ENCODE measurements at places on chromosomes 16 and 17.

GRCh38 chr17:83101805-83102480 lies 22.5 kb downstream of the METRNL start:
- DNase-seq = no peak

DNA sequence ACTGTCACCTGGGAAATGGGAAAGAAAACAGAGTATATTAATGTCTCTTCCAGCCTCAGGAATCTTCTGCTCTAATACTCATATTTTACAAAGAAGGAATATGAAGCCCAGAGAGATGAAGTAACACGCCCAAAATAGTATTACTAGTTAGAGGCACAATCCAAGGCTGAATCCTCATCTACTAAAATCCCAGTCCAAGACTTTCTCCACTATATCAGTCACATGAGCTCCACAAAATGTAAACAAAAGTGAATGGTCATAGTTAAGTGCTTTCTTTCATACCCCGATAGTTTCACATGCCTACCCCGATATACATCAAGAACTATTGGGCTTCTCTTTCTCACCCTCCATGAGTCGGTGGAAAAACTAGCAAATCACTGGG lies 965 bp downstream of the INTS2 start:
- DNase-seq = no peak

DNA sequence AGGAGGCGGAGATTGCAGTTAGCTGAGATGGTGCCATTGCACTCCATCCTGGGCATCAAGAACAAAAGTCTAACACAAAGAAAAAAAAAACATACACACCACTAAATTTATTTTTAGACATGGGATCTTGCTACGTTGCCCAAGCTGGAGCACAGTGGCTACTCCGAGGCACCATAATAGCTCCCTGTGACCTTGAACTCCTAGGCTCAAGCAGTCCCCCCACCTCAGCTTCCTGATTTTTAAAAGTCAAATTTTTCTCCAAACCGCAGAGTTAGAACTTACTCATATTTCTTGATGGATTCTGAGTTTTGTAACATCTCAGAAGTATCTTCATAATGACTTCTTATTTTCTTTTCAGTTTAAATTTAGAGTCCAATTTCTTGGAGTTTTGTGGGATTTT lies 3.4 kb downstream of the CMTM4 start:
- DNase-seq = no peak

- no peak for DNase-seq
Observed at GRCh38 chr16:57588831-57589230, 39.6 kb upstream of the ADGRG1 start.

GRCh38 chr16:51051671-51052070 lies 99.4 kb downstream of the SALL1 start:
- no peak for DNase-seq

DNA sequence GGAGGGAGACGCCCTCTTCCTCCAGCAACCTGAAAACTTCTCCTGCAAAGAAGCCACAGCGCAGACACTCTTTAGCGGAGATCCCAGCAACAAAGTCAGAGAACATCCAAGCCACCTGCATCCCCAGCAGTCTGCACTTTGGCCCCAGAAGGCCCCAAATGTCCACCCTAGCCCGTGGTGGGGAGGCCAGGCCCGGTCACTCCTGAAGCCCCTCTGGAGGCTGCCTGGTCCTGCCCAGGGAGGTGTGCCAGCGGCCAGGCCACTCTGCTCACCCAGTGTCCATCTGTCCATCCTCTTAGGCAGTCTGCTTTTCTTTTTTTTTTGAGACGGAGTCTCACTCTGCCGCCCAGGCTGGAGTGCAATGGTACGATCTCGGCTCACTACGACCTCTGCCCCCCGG lies 5.4 kb downstream of the HAGHL start:
- DNase-seq = no peak

- no peak for DNase-seq
Observed at GRCh38 chr16:20833086-20833485, 26.8 kb downstream of the REXO5 start.

- DNase-seq = no peak
Observed at GRCh38 chr17:82828875-82829487, 10.8 kb downstream of the ZNF750 start.

GRCh38 chr17:79699386-79700036 lies 31.2 kb upstream of the ENPP7 start:
- DNase-seq = no peak

DNA sequence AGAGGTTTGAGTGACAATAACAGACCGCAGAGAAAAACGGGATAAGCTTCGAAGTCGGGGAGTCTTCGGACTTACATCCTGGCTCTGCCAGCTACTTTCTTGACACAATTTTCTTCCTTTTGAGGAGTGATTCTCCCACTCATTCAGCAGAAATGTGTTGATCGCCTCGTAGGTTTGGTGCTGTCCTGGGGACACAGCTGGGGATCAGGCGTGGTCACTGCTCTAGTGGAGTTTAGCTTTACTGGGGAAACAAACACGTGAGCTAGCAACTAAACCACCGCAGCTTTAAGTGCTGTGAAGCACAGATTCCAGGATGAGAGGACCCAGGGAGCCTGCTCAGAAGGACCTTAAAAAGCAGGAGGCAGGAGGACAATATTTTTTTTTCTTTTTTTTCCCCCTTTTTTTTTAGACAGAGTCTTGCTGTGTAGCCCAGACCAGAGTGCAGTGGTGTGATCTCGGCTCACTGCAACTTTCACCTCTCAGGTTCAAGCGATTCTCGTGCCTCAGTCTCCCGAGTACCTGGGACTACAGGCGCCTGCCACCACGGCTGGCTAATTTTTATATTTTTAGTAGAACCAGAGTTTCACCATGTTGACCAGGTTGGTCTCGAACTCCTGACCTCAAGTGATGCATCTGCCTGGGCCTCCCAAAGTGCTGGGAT lies 858 bp downstream of the NUBP1 start:
- no peak for DNase-seq

DNA sequence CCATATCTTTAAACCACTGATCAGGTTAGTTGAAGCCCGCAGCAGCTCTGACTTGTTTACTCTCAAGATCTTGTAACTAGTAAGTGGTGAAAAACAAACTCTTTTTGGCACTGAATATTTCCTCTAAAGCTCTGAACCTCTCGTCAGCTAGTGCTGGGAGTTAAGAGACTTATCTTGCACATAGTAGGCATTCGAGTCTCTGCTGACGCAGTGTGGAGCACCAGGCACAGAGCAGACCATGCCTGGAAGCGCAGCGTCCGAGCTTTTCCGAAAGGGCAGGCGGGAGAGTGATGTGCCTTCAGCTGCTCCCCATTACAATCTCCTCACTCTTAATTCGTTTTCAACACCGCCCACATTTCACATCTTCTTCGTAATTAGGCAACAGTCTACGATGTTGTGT lies 63.0 kb downstream of the SMG6 start:
- DNase-seq = no peak

DNA sequence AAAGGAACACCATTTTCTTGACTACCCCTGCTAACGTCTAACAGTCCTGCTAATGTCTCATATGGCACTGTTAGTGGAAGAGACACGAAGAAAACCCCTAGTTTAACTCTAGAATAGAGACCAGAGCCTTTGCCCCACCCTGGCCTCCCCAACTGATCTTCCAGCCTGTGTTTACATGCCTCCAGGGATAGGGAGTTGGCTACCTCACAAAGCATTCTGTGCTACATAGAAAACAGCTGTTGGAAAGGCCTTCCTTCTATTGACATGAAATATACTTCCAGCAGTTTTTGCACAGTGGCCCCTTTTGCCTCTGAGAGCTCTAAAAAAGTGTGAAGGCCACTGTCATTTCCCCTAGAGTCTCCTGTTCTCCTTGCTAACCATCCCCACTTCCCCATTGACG lies 73.1 kb downstream of the ASIC2 start:
- no peak for DNase-seq

GRCh38 chr17:44183024-44183423 lies 3.7 kb upstream of the TMUB2 start:
- no peak for DNase-seq

DNA sequence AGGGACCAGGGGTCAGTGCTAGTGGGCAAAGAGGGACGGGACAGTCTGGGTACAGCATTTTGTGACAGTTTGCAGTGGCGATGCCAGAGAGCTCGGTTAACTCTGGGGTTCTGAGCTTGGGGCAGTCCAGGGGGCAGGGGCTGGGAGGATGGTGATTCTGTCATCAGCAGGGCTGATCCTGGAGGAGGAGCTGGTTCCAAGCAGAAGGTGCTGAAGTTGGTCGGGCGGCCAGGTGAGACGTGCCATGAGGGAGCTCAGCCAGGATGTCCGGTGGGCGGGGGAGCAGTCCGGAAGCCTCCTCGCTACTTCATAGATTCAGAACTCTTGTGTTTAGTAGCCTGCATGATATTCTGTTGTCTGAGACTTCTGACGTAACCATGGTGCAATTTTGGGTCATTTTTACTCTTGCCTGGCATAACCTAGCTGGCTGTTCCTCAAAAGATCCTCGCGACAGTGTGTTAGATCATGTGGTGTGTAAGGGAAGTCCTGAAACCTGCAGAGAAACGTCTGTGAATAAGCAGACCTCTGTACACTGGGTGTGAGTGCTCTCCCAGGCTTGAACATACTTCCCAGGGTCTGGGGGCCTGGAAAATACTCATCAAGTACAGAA lies 122.0 kb downstream of the CLEC16A start:
- peak; percentile 73 for DNase-seq

GRCh38 chr17:40095351-40095943 lies 4.9 kb downstream of the NR1D1 start:
- no peak for DNase-seq

- DNase-seq = peak; percentile 48
Observed at GRCh38 chr16:2027024-2028010, 615 bp downstream of the NHERF2 start.

GRCh38 chr16:30561089-30561816 lies 3.1 kb upstream of the ZNF764 start:
- DNase-seq = peak; percentile 41

- peak; percentile 59 for DNase-seq
Observed at GRCh38 chr16:28063591-28064061, at the start of gene GSG1L. GSG1L (minus strand) TSS chr16:28063714; CDS start chr16:28063424, 290 bp downstream.

GRCh38 chr16:71360378-71360777 lies 1.9 kb downstream of the CALB2 start:
- peak; percentile 33 for DNase-seq

DNA sequence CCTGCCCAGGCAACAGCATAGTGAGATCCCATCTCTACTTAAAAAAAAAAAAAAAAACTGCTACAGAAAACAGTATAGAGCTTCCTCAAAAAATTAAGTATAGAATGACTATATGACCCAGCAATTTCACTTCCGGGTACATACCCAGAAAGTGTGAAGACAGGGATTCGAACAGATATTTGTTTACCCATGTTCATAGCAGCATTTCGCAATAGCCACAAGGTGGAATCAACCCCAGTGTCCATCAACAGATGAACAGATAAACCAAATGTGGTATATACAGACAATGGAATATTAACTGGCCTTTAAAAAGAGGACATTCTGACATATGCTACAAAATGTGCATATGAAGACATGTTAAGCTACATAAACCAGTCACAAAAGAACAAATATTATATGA lies 95.5 kb downstream of the CHD9NB start:
- DNase-seq = no peak

GRCh38 chr17:4010754-4011153 lies 46.5 kb upstream of the ATP2A3 start:
- no peak for DNase-seq

DNA sequence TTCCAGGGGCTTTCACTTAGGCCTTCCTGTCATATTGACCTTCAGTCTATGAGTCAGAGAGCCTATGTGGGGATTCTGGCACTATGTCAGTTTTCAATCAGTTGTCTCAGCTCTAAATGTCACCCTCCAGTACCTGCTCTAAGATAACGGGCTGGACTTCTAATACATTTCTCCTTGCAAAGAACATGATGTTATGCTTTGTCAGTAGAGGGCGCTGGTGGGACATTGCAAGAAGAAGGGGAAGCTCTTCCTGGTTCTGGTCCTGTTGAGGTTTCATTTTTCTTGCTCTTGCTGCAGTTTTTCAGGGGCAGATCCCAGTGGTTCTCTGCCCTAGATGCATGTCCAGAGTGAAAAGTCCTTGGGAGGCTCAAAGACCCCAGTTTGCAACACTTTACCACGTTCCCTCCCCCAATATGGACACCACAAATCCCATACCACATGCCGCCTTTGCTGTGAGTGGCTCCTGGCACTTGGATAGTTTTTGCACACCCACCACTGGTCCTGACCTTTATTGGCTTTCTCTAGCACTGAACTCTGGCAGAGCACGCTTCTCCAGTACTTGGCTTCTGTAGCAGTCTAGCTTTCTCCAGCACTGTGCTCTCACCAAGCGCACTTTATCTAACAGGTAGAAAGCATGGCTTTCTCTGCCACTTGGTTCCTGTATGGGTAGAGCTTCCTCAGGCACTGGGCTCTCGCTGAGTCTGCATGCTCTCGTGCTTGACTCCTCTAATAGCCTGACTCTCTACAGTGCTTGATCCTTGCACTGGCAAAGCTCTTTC lies 49.0 kb downstream of the BCL7C start:
- peak; percentile 94 for DNase-seq

DNA sequence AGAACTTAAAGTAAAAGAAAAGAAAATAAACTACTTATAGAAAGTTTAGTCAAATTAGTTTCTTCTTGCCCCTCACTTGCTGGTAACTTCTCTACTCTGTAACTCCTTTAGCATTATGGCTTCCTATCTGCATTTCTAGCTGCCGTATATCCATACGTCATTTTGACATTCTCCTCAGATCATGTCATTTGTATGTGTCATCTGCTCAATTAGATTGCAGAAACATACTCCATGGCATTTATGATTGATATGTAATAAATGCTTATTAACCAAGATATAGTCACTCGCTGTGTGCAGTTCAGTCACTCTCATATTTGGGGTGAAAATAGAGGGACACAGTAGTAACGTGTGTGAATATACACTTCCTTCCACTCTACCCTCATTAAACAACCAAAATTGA lies 103.4 kb downstream of the ZNF18 start:
- no peak for DNase-seq

DNA sequence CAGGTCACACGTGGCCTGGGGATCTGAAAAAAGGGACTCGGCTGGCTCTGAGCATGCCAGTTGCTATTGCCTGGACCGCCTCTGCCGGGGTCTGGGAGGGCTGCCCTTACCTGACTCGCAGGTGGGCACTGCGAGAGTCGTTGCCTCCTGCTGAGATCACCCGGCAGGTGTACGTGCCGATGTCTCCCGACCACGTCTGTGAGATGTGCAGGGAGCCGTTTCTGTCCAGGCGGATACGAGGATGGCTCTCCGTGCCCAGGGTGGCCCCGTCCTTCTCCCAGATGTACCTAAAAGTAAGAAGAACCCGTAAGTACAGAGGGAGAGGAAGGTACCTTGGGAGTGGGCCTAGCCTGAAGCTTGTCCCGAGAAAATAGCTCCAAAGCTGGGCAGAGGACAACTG lies 112.0 kb upstream of the CDC42EP4 start:
- DNase-seq = no peak

DNA sequence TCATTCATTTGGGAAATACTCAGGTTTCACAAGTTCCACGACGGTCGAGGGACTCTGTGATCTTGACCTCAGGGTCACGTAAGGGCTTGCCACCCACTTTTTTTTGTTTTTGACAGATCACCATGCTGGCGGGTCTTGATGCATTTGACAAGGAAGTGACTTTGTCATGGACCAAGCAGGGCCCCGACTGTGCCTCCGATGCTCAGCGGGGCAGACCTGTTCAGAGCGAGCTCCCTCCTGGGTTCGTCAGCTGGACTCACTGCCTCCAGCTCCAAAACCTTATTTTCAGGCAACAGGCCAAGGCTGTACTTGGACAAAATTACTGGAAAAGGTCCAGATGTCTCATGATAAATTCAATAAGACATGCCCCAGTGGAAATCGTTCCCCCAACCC lies 9.0 kb upstream of the CLEC18A start:
- no peak for DNase-seq

GRCh38 chr17:72719578-72720493 lies 372.7 kb downstream of the SLC39A11 start:
- peak; percentile 93 for DNase-seq

- no peak for DNase-seq
Observed at GRCh38 chr17:59375857-59376256, 44.4 kb downstream of the YPEL2 start.

- no peak for DNase-seq
Observed at GRCh38 chr17:39979016-39979670, 1.5 kb upstream of the PSMD3 start.

All from common myeloid progenitor, CD34-positive (primary cell).